Common myeloid progenitor, CD34-positive (primary cell): ENCODE measurements at places on chromosomes 5 and 9.

DNA sequence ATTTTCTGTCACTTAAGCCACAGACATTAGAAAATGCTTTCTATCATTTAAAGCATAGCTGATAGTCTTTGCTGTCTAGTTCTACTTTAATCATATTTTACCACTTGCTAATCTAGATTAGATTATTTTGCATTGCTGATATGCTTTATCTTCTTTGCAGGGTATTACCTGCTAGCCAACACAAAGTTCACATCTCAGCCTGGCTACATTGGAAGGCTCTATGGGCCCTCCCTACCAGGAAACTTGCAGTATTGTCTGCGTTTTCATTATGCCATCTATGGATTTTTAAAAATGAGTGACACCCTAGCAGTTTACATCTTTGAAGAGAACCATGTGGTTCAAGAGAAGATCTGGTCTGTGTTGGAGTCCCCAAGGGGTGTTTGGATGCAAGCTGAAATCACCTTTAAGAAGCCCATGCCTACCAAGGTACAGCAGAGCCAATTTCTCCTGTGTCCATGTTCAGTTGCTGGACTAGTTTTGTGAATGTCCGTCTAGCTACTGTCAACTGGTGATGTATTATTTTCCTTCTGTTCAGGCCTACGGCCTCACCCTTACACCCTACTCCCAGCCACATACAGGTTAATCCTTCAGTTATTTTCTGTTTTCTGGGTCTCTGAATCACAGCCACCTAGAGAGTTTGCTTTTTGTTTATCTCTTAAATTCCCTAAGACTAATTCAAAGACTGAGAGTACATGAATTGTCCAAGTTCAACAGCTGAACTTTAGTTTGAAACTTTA, 99.9 kb downstream of the MAMDC2 start:
- no peaks in the 10 kb centered on the region for H3K36me3 ChIP-seq
- no peak overlapping the region for H3K4me3 ChIP-seq
- H3K4me1 ChIP-seq, result no peaks in the 10 kb centered on the region
- no peak for DNase-seq
- H3K27me3 ChIP-seq, result no peaks in the 10 kb centered on the region

- no peaks in the 10 kb centered on the region for H3K4me1 ChIP-seq
- no peak overlapping the region for H3K4me3 ChIP-seq
- H3K36me3 ChIP-seq, result no peaks in the 10 kb centered on the region
- no peak overlapping the region for H3K27ac ChIP-seq
Observed at GRCh38 chr5:106459541-106459940, 1211.2 kb downstream of the EFNA5 start.

GRCh38 chr5:175658299-175659145, 651 bp downstream of the HRH2 start:
- H3K27ac ChIP-seq, result no peak overlapping the region
- no peaks in the 10 kb centered on the region for H3K36me3 ChIP-seq
- H3K4me3 ChIP-seq, result peak overlapping the region; percentile 30
- peak; percentile 36 for DNase-seq
- no peaks in the 10 kb centered on the region for H3K27me3 ChIP-seq
- peaks cover 61% of the 10 kb centered on the region for H3K4me1 ChIP-seq

- H3K36me3 ChIP-seq, result no peaks in the 10 kb centered on the region
- H3K4me3 ChIP-seq, result no peak overlapping the region
- no peaks in the 10 kb centered on the region for H3K4me1 ChIP-seq
- H3K27me3 ChIP-seq, result no peaks in the 10 kb centered on the region
- no peak for DNase-seq
- H3K27ac ChIP-seq, result no peak overlapping the region
Observed at GRCh38 chr5:38593959-38594358, 37.5 kb upstream of the LIFR start.

DNA sequence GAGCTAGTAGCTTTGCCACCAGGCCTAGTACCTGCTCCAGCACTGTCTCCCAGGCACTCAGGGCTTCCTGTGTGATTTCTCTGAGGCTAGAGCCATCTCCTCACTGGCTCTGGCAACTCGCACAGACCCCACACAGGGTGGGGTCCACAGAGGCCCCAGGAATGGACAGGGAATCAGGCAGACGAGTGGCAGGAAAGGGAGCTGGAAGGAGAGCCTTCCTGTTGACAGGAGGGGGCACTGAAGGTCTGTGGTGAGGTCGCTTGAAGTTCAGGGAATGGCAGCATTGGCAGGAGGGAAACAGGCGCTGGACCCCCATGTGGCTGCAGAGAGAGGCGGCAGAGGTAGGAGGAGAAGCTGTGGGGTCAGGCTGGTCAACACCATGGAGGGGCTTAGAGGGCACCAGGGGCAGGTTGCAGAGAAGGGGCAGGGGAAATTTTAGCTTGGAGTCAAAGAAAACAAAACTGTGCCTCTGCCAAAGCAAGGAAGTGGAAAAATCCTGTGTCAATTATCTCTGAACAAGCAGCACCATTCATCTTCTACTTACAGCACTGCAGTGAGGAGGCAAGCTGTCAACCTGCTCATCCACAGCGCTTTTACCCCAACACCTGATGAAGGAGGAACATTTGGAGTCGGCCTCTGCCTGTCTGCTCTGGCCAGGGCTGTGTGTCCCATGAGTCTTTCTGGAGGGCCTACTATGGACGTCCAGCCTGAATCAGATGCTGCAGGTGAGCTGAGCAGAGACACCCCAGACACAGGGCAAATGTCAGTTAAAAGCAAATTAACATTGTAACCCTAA, 270.2 kb downstream of the FSTL4 start:
- H3K4me1 ChIP-seq, result no peaks in the 10 kb centered on the region
- no peak for DNase-seq
- no peak overlapping the region for H3K4me3 ChIP-seq
- no peak overlapping the region for H3K27ac ChIP-seq
- H3K36me3 ChIP-seq, result no peaks in the 10 kb centered on the region
- no peaks in the 10 kb centered on the region for H3K27me3 ChIP-seq

- no peak overlapping the region for H3K4me3 ChIP-seq
- H3K27ac ChIP-seq, result no peak overlapping the region
- no peaks in the 10 kb centered on the region for H3K27me3 ChIP-seq
- H3K36me3 ChIP-seq, result no peaks in the 10 kb centered on the region
- no peak for DNase-seq
Observed at GRCh38 chr9:118306801-118307200, 602.6 kb downstream of the TLR4 start.

DNA sequence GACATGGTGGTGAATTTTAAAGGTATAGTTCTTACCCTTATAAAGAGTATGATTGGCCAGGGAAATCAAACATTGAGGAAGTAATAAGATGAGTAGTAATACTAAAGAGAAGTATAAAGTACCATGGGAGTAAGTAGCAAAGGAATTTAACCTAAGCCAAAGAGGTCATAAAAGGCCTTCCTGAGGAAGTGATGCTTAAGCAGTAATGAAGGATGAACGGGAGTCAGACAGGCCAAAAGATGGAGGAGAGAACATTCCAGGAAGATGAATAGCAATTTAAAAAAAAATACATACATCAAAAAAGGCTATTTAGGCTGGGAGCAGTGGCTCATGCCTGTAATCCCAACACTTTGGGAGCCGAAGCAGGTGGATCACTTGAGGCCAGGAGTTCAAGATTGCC, 29.0 kb downstream of the KLHL3 start:
- no peak for DNase-seq
- H3K36me3 ChIP-seq, result peaks cover 5% of the 10 kb centered on the region
- no peaks in the 10 kb centered on the region for H3K4me1 ChIP-seq
- H3K27ac ChIP-seq, result no peak overlapping the region

DNA sequence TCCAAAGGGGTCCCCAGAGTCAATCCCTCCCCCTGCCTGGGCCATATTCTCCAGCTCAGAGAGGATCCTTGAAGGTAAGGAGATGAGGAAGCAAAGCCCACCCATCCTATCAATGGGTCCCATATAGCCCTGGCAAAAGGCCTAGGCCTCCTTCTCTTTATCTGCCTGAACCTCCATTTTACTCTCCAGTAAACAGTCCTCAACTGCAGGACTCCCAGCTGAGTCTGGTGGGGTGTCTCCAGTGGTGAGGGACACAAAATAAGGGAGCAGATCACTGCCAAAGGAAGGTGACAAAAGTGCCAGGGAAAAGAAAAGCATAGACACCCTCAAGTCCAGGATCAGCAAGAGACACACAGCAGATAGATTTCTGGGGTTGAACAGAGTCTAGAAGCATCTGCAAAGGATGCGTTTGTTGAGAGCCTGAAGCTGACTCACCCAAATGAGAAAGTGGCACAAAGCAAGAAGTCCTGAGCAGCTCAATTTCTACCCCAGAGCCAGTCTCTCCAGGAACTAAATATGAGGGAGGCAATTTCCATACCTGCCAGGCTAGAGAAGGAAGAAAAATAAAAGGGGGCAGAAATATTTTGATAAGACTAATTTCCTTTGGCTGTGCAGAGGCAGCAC, 2.7 kb upstream of the EBF1 start:
- no peaks in the 10 kb centered on the region for H3K36me3 ChIP-seq
- H3K4me3 ChIP-seq, result no peak overlapping the region
- no peak overlapping the region for H3K27ac ChIP-seq
- peaks cover 11% of the 10 kb centered on the region for H3K27me3 ChIP-seq
- no peak for DNase-seq
